ENCODE measurements at places on chromosomes 2 and 18.

DNA sequence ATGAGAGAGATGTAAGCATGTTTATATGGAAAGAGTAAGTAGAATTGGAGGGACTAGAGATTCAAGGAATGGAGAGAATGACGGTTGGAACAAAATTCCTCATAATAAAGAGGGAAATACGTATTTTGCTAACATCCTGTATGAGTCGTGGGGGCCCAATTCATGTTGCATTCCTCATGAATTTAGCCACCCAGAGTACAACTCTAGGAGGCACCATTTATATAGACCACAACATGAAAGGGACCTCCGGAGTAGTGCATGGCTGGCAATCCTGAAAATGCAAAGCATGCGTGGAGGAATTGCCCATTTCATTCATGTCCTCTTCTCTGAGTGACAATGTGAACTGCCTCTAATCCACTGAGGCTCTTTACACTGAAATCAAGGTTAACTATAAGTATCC is 168.2 kb downstream of the ZEB2 start:
- DNase-seq: no peak

DNA sequence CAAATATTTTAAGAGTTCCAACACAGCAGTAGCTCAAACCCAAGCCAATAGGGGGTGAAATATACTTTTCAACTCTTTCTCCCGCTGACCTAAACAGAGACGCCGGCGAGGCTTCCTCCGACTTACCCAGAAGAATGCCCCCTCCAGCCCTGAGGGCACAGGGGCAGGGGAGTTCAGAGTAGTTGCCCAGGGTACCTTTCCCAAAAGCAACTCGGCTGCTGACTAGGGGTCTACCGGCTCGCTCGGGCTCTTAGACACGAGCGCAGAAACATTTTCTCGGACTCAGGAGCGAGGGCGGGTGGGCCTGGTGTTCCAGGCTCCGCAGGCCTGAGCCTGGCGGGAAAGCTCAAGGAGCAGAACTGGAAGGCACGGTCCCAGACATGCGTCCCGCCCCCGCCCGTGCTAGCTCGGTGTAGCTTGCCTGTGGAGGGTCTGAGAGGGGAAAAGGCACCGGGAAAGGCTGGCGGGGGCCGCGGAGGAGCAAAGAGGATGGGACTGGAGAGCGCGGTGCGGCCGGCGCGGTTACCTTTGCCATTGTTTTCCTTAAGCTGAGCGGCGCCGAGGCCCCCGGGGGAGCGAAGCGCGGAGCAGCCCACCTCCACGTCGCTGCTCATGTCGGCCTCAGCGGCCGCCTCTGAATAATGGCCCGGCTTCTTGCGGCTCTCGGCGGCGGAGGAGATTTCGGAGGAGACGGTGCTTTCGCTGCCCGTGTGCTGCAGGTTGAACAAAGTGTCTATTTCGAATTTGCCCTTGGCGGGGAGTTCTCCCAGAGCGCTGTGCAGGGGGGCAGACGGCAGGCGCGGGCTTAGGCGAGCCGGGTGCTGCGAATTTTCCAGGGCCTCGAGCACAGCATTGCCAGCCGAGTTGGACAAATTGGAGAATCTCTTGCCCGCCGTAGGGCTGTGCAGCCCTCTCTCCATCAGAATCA is 674 bp downstream of the EVX2 start:
- no peak for DNase-seq

DNA sequence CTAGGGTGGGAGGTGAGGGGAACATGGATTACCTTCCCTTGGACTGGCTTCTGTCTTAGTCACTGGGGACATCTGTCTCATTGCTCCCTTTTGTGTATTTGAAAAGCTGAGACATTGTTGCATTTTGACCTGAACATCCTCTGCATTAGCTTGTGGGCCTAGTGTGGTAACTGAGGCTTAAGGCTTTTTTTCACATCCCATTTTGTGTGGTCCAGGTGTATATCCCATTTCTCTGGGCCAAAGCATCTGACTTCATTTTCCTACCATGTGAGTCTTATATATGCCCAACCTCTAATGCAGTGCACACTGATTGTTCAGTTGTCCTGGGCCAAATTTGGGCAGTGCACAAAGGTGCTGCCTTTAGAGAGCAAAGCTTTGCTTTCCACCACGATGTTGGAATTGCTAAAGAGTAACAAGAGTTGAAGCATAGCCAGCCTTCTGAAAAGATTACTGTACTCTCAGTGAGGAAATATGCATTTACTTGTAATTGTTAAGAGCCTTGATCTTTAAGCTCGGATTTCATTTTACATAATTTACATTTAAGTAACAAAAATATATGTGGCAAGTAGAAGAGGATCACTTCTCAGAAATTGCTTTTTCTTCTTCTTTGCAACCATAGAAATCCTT is 13.3 kb downstream of the PRKCE start:
- DNase-seq: no peak

- no peak for DNase-seq
Measured at GRCh38 chr18:69559604-69560003, 158.9 kb downstream of the DOK6 start.

DNA sequence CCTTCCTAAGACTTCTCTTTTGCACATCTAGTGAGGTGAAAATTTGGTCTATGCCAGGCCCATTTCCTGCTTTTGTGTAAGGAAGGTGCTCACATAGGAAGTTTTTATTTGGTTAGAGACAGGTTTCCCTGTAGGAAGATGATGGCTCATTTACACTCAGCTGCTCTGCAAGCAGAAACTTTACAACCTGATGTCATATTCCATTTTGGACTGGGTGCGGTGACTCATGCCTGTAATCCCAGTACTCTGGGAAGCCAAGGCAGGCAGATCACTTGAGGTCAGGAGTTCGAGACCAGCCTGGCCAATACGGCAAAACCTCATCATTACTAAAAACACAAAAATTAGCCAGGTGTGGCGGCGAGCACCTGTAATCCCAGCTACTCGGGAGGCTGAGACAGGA is 35.8 kb downstream of the CASP10 start:
- DNase-seq: no peak

DNA sequence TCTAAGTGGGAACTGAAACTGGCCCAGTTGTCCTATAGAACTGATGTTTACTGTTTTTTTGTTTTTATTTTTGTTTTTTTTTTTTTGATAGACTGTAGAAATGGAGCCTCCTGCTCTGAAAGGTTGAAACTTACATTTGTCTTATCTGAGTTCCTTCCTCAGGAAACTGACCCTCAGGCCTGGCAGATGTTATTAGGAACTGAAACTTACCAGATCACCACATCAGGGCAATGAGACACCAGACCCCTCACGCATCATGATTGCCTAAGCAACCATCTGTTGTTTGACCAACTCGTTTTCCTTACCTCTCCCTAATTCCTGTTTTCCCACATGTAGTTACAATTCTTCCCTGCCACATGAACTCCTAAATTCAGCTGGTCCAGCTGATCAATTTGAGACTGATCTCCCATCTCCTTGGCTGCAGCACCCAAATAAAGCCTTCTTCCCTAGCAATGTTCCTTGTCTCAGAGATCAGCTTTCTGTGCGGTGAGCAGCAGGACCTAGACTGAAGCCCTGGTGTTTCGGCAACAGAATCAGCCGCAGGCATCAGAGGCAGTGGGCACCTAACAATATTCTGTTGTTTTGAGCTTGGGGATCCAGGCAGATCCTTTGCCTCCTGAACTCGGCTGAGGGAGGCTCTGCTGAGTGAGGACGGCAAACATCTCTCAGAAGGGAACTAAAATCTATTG is 96.8 kb downstream of the MSH2 start:
- DNase-seq: no peak

- DNase-seq: no peak
Measured at GRCh38 chr2:6143812-6144211, 451.6 kb downstream of the SOX11 start.

GRCh38 chr2:46970334-46971288 is 55.0 kb upstream of the MCFD2 start:
- peak; percentile 79 for DNase-seq

DNA sequence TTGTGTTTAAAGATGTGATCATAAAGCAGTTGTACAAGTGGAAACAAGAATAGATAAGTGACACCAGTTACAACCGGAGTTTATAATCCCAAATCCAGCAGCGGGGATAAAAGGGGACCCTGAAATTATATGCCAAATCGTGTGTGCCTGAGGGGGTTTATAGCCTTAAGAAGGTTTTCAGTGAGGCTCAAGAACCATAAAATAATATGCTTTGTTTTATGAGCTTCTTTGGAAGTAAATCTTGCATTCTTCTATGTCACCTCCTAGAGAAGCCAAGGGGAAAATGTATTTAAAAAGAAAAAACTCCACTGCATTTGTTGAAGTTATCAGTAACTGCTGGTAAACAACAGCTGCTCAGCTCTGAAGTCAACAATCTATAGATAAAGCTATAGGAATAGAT is 25.8 kb upstream of the MAP3K20 start:
- DNase-seq: no peak

GRCh38 chr2:127649100-127649611 is 3.2 kb downstream of the GPR17 start:
- no peak for DNase-seq

- DNase-seq: no peak
Measured at GRCh38 chr18:5311301-5311989, 15.9 kb upstream of the ZBTB14 start.

- no peak for DNase-seq
Measured at GRCh38 chr18:2050702-2051201, 520.6 kb downstream of the METTL4 start.

DNA sequence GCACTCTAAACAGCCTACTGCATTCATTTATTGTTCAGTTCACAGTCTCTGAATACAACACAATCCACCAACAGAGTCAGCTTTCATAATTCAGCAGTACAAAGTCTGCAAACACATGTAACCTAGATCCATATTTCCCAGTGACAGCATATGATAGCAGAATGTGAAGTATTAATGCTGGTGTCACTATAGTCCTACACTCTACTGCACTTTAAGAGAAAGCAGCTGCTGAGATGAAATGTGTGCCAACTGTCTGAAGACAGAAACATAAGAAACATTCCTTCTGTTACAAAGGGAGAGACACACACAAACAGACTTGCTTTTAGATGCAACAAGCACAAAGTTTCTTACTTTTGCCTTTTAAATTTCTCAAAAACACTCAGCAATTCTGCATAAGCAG is 441.8 kb downstream of the ZEB2 start:
- DNase-seq: no peak

DNA sequence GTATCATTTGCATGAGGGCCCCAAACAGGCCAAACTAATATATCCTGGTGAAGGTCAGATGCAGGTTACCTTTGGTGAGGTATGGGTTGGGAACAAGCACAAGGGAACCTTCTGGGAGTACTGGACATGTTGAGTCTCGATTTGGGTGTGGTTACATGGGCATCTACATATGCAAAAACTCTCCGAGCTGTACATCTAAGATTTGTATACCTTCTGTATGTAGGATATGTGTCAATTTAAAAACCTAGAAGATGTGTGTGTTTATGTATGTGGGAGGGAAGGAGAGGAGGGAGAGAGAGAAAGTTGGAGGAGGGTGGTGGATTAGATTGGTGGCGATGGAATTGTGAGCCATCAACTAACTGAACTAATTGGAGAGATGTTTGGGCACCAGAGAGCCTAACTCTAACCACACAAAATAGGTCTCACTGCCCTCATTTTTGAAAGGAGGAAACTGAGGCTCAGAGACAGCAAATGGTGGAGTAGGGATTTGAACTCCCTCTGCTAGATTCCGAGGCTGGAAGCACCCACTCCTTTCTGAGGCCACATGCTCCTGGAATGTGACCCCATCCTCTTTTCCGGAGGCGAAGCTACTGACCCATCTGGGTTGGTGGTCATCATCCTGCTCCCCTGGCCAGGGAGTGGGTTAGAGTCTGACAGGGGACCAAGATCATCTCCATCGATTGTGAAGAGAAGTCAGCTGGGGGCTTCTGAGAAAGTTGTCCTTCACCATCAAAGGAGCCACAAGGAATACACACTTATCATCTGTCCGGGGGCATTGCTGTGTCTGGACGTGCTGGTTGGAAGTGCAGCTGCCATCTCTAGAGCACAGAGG is 107.3 kb upstream of the MYCN start:
- DNase-seq: no peak

DNA sequence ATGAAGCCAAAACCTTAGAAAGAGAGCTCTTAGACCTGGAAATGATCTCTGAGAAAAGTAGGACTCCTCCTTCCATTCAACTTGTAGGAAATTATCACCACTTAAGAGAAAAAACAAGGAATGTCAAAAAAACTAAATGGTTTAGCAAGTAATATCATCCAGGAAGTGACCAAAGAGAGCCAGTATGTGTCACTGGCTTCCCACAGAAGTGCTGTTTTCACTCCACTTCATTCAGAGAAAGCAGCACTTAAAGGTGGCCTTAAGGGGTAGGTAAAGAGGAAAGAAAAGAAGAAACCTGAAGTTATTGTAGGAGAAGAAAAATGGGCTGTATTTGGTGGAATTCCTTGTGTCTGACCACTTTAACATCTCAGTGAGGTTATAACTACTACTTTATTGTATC is 414.4 kb upstream of the ETAA1 start:
- no peak for DNase-seq

DNA sequence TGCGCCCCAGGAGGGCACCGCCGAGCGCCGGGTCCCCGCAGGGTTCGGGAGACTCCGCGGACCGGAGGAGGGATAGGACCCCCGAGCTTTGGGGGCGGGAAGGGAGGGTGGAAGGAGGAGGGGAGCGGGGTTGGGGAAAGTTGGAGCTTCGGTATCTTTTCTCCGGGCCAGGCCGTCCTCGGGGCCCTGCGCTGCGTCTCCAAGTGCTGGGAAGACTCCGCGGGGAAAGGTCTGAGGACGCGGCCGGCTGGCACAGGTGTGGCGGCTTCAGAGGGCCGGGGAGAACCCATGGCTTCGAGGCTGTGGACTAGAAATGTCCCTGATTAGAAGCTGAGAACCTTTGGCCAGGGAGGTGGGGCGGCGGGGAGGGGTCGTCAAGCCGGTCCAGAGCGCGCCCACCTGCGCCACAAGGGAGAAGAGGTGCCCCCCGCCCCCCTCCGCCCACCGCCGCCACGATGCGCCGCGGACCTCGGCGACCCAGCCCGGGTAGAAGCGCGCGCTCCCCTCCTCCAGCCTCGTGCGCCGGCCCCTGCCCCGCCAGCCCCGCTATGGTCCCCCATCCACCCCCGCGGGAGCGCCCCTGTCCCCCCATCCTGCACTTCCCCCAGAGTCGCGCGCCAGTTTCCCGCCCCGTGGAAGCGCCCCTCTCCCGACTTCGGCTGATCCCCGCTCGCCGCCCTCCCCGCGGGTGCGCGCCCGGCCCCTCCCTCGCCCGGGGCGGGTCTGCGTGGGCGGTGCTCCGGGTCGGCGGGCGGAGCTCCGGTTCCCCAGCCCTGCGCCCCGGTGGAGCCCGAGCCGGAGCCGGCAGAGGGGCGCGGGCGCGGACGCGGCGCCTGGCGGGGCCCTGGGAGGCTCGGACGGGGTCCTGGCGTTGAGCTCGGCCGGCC is at the start of gene SNTG2:
TSS of gene SNTG2 (plus strand) at position 770 of the 887 bp plus-strand sequence. CDS start 148 bp downstream, outside the sequence.
- no peak for DNase-seq

DNA sequence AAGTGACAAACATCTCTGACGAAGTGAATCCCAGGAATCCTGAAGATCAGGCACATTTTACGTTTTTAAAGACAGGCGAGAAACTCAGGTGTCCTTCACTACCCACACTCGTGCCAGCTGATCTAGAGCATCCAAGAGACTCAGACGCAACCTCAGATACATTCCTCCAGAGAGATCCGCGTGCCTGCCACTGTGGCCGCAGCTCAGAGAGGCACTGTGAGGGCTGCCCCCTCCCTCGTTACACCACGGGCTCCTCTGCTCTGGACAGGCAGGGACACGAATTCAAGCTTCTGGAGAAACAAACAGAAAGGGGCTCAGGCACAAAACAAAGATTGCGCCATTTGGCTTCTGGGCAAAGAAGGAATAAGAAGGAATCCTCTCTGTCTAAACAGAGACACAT is 268.0 kb downstream of the HDAC4 start:
- DNase-seq: no peak

- no peak for DNase-seq
Measured at GRCh38 chr18:3914833-3915610, 465.1 kb downstream of the TGIF1 start.

Data from Kasumi-1 (cell line).